ENCODE measurements at places on chromosomes 7 and 10. TPM values are rescaled to one million over a fixed set of nuclear protein-coding genes. Genes with fewer than 3 reads are reported as not detected.

PON1 gene
- total RNA-seq = 0.20 TPM

WEE2 gene
- not detected for total RNA-seq

STK31 gene
- 0.86 TPM for total RNA-seq

MRLN gene
- total RNA-seq = not detected

PPIA gene
- 1,610 TPM for total RNA-seq

DNA sequence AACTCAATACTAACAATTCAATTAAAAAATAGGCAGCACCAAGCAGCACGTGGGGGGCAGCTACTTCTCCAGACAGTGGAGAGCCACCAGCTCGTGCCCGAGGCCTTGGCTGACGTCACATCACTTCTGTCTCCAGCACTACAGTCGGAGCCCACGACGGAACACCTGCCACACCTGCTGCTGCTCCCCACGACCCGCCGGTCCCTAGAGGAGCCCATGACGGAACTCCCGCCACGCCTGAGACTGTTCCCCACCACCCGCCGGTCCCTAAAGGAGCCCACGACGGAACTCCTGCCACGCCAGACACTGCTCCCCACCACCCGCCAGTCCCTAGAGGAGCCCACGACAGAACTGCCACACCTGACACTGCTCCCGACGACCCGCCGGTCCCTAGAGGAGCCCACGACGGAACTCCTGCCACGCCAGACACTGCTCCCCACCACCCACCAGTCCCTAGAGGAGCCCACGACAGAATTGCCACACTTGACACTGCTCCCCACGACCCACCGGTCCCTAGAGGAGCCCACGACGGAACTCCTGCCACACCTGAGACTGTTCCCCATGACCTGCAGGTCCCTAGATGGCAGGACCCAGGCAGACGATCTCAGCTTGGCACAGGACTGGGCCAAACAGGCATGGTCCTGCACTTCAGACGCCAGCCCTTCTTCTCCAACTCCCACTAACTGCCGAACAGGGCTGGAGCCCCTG lies 258.0 kb downstream of the ELFN1 start:
- no peaks in the 10 kb centered on the region for H3K4me1 ChIP-seq
- no peaks in the 10 kb centered on the region for H3K36me3 ChIP-seq
- H3K4me3 ChIP-seq = no peak overlapping the region
- H3K27ac ChIP-seq = no peak overlapping the region

DNA sequence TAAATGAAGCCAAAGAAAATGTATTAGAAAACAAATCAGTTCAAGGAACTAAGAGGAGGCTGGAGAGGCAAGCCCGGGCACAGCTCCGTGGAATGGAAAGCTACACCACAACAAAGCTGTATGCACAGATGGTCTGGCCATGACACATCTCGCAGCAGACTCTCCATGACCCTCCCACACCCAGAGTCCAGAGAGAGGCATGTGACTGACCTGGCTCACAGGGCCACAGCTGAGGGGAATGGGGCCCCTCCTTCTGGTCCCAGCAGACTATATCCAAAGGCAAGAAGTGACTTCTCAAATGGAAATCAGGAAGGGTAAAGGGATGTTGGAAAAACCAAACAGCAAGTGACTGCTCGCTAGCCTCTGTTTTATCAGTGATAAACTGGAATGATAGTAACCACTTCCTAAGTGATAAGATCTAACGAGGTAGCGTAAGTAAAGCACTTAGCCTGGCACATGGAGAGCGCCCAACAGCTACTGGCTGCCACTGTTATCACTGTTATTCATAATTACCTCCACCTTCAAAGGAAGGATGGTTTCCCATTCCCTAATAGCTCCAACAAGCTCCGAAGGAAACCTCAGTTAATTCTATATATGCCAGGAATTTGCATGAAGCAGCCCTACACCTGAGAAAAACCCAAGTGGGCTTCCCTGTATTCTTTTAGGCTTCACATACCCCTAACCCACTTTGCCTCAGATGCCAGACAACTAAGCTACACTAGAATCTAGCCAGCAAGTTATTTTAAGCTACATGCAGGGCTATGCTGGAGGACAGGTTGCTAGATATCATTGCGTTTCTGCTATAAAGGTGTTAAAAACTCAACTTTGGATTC lies 8.4 kb downstream of the OSBPL3 start:
- no peak for DNase-seq
- H3K4me3 ChIP-seq = no peak overlapping the region
- H3K27ac ChIP-seq = no peak overlapping the region

DNA sequence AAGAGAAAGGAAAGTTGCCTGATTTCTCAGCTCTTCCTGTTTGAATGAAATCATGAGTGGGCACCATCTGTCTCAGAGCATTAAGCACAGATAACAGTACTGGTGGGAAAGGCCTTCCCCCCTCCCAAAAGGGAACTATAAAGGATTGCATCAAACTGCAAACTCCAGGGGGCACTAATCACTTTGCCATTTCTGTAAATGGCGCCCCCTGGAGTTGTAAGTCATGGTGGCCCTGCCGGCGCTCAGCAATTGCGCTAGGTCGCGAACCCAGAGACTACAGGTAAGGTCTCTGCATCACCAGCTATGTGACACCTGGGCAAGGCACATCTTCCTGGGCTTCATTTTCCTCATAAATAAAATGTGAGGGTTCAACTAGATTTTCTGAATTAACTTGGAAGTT lies 11.1 kb downstream of the LRRC4 start:
- DNase-seq = no peak
- H3K36me3 ChIP-seq = peaks cover under 1% of the 10 kb centered on the region
- no peak overlapping the region for H3K27ac ChIP-seq
- H3K4me3 ChIP-seq = no peak overlapping the region
- no peaks in the 10 kb centered on the region for H3K4me1 ChIP-seq

All from lung (tissue), 17 donors.